GM23338 (cell line): ENCODE measurements at places on chromosomes 3 and 15.

DNA sequence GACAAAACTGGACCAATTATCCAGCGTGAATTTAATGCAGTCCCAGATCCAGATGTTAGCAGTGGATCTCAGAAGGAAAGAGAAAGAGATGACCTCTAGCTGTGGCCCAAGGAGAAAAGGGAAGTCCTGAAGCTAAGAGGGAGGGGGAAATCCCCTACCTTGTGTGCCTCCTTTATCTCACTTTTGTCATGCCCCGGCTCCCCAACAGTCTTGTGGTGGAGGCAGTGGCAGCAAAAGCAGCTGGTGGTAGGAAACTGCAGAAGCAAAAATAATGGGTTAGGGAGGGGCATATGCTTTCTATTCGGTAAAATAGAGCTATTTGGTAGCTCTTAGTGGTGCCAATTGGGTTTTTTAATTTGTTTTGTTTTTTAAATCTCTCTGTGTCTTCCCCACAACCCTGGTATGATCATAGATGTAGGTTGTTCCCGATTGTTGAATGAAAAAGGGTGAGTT lies 56.5 kb downstream of the MCTP2 start:
- peak; percentile 27 for DNase-seq

DNA sequence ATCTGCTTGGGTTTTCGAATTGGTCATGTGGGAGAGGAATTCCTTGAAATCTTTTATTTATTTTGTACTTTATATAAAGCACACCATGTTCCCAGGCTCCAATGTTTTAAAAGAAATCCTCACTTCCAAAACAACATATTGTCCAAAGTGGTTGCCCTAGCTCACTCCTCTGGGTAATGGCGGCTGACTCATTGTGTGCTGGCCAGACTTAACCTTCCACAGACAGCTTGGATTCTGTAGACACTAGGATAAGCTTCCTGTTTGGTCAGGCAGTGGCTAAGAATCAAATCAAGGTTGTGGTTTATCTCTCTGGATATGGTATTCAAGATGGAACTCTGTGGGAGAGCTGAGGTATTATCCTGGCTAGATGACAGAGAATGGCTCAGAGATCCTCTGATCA lies 55.8 kb upstream of the FAM98B start:
- no peak for DNase-seq

GRCh38 chr3:8767667-8768363 lies 1.6 kb downstream of the OXTR start:
- peak; percentile 84 for DNase-seq

- peak; percentile 59 for DNase-seq
These were observed 815 bp downstream of the SPINT1 start for GRCh38 chr15:40844696-40845030.

DNA sequence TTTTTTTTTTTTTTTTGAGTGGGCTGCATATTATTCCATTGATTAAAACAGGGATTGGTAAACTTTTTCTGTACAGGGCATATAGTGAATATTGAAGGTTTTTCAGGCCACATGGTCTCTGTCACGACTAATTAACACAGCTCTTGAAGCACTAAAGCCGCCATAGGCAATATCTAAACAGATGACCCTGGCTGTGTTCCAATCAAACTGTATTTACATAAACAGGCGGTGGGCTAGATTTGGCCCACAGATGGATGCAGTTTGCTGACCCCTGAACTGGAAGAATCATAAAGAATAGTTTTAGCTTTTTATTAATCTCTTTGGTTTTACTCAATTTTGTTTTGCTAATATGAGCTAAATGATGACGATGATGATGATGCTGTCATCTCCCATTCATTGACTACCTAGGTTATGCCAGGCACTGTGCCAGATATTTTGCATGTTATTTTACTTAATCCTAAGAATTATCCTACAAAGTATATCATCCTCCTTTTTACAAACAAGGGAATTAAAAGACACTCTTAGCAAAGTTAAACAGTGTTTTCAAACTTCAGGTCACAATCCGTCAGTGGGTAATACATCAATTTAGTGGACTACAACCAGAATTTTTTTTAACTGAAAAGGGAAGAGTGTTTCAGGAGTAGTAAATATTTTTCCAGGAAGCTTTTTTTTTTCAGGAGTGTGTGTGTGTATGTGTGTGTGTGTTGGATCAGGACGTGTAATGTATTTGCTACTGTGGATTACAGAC lies 54.3 kb downstream of the LMCD1 start:
- no peak for DNase-seq

GRCh38 chr3:49650177-49650576 lies 24.0 kb upstream of the APEH start:
- DNase-seq: no peak

DNA sequence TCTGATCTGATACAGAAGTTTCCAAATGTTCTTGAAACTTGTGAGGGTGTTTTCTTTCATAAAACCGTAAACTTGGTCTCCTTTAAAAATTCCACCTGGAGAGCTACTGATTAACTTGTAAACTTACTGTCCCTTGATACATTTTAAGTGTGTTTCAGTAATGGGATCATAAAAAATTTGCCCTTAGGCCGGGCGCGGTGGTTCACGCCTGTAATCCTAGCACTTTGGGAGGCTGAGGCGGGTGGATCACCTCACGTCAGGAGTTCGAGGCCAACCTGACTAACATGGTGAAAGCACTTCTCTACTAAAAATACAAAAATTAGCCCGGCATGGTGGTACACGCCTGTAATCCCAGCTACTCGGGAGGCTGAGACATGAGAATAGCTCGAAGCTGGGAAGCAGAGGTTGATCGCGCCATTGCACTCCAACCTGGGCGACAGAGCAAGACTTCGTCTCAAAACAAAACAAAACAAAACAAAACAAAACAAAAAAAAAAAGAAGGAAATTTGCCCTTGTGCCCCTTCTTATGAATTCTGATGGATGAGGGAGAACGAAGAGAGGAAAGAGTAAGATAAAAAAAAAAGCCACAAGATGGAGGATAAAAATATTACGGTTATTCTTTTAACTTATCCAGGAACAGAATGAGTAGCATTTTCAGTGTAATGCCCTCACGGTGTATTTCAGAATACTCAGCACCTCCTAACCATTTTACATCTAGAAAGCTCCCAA lies 32.1 kb upstream of the AP4E1 start:
- DNase-seq: no peak

DNA sequence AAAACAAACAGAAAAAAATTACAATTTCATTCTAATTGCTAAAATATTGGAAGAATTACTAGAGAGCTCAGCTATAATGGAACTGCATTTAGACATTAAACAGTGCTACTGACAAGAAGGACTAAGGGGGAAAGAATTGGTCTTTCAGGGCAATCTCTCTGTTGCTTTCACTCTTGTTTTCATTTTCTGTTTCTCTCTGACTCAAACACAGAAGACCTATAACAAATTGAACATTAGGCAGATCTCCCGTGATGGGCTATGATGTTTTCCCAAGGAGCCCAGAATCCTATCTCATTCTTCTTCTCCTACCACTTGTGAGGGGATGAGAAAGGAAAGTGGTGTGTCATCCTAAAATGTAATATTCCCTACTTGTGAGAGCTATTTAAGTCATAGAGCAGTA lies 358.0 kb upstream of the TGFBR2 start:
- DNase-seq: no peak

DNA sequence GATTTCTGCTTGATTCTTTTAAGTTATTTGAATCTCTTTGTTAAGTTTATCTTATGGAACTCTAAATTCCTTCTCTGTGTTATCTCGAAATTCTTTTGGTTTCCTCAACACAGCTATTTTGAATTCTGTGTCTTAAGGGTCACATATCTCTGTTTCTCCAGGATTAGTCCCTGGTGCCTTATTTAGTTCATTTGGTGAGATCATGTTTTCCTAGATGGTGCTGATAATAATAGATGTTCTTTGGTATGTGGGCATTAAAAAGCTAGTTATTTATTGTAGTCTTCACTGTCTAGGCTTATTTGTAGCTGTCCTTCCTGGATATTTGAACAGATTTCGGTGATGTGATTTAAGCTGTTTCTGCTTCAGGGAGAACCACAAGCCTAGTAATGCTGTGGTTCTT lies 615.6 kb upstream of the NECTIN3 start:
- DNase-seq: no peak

GRCh38 chr15:40739047-40739446 lies 16.0 kb downstream of the RMDN3 start:
- peak; percentile 80 for DNase-seq

DNA sequence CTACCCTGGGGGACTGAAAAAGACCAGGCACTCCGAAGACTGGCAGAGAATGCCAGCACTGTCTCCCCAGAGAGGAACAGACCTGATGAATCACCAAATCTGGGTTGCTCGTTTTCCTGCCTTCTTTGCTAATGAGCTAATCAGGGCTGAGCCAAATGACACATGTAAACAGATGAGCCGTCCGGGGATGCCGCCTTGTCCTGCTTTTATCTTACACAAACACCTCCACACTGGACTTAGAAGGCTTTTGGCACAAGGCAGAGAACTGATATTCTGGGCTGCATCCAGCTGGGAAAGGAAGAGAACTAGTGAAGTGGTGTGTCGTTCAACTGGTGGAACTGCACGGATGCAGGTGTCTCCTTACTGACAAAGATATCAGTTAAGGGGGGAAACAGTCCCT lies 88.1 kb downstream of the MECOM start:
- no peak for DNase-seq

- DNase-seq: peak; percentile 74
These were observed 87.8 kb downstream of the CEMIP start for GRCh38 chr15:80866936-80867335.

- DNase-seq: no peak
These were observed 5.2 kb upstream of the LCTL start for GRCh38 chr15:66570842-66571478.

GRCh38 chr3:188656196-188656982 lies 502.4 kb downstream of the LPP start:
- no peak for DNase-seq

DNA sequence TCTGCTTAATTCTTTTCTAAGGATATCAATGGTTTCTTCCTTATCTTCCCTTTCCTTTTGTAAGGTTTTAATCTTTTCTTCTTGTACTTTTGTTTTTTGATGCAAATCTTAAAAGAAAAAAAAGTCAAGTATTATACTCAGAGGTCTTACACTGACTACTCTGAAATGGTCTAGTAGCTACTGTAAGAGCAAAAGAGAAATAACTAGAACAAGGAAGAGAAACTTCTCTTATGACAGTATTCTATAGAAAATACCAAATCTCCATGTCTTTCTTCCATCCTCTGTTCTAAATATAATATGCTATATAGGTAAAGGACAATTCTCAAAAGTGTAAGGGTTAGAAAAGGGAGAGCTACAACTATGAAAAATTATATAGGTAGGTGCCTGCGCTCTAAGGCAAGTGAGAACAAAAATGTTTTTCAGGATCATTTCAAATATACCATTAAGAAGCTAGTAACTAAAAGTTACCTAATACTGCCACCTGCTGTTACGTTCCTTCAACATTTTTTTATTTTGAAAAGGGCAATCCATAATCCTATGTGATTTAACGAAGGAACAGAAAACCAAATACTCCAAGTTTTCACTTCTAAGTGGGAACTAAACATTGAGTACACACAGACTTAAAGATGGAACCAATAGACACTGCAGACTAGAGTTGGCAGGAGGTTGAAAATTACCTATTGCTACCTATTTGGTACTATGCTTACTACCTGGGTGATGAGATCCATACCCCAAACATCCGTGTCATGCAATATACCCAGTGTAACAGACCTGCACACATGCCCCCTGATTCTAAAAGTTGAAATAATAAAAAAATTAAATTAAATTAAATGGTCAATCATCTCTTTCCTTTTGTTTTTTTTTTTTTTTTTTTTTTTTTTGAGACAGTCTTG lies 36.7 kb downstream of the CIP2A start:
- DNase-seq: peak; percentile 69

DNA sequence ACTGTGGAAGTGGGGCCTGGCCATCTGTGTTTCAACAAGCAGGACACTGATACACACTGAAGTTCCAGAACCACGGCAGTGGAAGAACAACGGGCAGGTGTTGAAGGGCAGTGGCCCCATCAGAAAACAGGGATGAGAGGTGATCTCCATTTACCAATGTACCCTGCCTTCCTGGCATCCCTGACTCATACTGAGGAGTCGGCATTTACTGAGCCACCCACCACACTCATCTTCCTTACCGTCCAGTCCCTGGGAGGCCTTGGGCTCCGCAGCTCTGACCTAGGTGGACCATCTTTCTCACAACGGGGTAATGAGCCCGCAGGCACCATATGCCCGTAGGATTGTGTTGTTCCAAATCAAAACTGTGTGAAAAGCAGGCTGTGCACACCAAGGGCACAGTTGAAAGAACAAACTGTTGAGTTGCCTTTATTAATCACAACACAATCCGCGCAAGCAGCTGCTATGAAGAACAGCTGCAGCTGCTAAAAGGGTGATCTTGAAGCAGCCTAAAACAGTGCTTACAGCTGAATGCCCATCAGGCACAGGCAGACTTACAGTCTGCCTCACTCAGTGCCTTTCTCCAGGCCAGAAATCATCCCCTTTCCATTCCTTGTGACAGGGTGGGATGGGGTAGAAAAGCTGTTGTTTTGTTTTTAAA lies 12.9 kb downstream of the MB21D2 start:
- no peak for DNase-seq

DNA sequence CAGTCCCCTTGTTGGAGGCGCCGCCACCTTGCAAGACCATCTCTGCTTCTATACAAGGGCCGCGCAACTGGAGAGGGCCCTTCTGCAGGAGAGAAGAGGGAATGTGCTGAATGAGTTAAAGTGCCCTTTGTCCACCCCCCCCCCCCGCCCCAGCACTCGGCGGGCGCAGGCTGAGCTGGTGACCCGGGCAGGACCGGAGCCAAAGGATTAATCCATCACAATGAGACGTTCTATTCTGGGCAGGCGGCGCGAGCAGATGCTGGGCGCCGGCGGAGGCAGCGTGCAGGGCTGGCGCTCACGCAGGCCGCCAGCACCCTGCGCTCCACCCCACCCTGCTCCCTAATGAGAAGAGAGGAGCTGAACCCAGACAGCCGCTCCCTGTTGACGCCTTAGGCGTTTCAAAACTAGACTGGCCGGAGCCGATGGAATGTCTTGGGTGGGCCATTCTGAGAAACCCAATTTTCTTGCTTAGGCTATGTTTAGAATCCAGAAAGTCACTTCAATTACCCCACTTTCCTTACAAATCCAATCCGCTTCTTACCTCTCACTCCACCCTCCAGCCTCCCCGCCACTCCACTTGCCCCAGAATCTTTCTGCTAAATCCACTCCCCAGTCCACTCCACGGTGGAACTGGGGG lies 32.9 kb downstream of the GJD2 start:
- DNase-seq: peak; percentile 79

- DNase-seq: peak; percentile 55
These were observed 1.9 kb downstream of the DAG1 start for GRCh38 chr3:49471856-49472495.

- peak; percentile 64 for DNase-seq
These were observed 255.7 kb downstream of the MBNL1 start for GRCh38 chr3:152524198-152525140.

DNA sequence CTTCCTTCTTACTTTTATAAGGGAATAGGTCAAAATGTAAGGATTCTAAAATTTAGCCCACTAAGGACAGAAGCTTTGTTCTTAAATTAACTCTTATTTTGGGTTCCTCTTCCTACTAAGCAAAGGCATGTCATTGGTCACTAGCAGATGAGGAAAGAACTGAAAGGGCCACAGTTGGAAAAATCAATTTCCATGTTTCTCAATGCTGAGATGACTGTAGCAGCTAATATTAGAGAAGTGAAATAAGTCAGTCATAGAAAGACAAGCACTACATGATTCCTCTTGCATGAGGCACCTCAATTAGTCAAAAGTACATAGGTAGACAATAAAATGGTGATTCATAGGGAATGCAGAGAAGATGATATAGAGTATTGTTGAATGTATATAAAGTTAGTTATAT lies 353.7 kb downstream of the RSL24D1 start:
- no peak for DNase-seq
